Stimulated activated CD4-positive, alpha-beta T cell treated with anti-CD3 and anti-CD28 coated beads, Interleukin-2, amount 100 ng/mL, for 24 hours (primary cell): ENCODE measurements at places on chromosomes 16 and 17.

- DNase-seq: no peak
These were observed 203.8 kb upstream of the HSBP1 start for GRCh38 chr16:83603723-83604570.

DNA sequence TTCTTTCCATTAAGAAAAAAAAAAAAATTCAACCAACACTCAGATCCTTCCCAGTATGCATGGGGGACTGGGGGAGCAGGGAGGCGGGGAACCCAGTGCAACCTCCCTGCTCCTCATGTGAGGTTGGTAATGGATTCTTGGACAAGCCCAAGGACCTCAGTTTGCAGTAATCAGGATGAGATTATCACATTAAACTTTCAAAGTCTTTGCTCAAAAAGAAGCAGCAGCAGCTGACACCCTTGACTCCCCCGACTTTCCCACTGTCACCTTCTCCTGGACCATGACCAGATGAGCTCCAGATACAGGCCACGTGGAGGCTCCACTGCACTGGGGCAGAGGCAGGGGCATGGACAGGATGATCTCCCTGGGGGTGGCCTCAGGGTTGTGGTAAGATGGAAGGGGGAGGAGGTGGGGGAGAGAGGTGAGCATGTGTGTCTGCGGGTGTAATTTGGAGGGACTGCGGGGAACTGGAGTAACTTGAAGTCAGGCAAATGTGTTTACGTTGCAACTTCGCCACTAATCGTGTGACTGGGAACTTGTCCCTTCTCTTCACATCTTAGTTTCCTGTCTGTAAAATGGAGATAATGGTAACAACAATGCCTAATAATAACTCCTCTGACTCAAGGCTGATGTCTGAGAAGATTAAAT is 19.8 kb downstream of the ZNF385C start:
- no peak for DNase-seq

DNA sequence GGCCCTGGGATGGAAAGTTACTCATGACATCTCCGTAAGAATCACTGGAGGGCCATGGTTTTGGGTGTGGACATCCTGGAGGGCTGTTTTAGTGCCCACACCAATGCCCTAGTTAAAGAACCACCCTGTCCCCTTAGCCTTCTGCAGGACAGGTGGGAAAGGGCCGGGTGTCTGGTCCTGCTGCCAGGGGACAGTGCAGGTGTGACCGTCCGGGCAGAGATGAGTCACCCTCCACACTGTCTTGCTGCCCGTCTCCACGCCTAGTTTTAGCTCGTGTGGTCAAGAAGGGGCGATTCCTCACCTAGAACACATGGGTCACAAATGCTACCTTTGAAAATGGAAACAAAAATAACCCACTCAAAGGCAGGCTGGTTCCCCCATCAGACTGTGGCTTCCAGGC is 17.0 kb downstream of the CEP295NL start:
- DNase-seq: no peak

DNA sequence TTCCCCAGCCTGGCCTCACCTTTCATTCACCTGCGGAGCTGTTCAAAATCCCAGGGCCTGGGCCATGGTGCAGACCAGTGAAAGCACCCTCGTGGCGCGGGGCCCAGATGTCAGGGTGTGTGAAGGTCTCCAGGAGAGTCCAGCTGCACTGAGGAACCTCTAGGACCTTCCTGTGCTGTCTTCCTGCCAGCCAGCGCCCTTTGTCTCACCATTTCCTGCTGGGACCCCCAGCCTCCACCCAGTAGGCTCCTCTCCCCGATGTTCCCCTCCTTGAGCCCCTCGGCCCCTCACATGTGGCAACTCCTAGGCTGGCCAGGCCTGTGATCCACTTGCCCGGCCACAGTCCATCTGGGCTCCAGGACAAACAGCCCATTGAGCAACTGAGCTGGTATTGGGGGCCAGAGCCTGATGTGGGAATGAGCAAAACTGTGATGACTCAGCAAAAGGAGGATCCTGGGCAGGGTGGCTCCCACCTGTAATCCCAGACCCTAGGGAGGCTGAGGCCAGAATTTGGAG is 677 bp downstream of the SULT1A2 start:
- DNase-seq: no peak

DNA sequence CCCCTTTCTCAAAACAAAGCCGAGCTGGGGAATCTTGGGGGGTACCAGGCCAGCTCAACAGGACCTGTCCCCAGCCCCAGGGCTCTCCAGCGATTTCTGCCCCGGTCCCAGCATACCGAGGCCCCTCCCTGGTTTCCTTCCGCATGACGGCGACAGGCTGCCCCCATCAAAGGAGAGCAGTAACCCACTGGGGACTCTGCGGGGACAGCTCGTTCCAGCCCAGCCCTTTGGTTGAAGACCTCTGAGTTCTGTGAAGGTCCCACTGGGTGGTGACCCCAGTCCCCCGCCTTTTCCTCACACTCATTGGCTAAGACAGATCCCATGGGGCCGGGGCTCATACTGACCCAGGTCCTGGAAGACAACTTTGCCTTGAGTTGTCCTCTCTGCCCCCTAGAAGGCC is 4.1 kb downstream of the SMTNL2 start:
- no peak for DNase-seq

DNA sequence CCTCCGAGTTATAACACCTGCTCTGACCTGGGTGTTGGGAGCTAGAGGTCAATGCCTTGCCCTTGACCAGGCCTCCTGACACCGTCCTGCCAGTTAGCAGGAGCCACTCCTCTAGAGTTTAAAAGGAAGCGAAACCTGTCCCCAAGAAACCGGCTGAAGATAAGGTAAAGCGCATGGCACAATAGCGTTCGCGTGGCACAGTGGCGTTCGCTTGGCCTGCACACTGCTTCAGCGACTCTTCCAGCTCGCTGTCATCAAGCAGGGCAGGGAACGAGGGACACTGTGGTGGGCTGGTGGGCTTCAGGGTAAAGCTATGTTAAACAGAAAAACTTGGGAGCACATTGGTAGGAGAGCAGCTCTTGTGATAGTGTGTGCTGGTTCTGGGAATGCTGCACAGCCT is 28.2 kb upstream of the ETV4 start:
- DNase-seq: no peak

DNA sequence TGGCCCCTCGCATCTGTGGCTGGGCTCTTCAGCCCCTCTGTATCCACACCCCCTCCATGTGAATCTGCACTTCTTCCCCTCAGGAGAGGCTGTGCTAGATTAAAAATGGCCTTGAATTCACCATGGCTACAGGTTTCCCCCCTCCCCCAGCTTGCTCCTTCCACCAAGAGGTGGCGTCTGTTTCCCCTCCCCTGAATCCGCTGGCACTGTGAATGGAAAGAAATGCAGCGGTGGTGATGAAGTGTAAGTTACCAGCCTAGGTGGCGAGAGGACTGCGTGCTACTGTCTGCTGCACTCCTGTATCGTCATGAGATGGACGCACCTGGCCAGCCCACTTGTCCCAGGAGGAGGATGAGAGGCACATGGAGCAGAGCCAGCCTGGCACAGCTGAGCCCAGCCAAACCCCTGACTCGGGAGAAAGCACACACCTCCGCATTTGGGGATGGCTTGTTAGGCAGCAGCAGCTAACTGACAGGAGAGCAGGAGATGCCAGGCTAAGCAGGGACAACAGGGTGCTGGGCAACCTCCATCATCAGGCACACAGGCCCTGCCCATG is 26.2 kb downstream of the TNFRSF13B start:
- no peak for DNase-seq

DNA sequence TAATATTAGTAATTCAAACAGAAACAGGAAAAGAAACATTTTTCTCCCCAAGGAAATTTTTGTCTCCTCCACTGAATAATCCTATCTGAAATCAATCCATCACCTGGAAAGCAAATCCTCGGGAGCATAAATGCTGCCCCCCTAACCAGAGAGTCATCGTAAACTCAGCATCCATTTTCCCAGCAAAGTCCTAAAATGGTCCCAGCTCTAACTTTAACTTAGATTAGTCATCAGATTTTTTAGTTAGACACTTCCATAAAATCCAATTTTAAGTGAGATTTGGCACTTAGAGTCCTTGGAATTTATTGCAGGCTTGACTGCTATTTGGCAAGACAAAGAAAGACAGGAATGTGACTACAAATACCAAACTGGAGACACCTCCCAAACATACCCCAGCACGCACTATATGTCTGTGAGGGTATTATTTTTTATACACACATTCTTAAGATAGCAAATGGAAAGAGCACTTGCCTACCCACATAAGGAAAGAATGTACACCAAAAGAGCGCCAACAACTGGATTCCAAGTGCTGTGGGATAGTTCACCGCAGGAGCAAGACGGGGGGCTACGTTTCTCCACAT is 15.4 kb downstream of the SCO1 start:
- no peak for DNase-seq
